ENCODE measurements at places on chromosomes 12 and 14.
A peak's percentile ranks its signal among the peaks of the same experiment; 100 is the strongest.

DNA sequence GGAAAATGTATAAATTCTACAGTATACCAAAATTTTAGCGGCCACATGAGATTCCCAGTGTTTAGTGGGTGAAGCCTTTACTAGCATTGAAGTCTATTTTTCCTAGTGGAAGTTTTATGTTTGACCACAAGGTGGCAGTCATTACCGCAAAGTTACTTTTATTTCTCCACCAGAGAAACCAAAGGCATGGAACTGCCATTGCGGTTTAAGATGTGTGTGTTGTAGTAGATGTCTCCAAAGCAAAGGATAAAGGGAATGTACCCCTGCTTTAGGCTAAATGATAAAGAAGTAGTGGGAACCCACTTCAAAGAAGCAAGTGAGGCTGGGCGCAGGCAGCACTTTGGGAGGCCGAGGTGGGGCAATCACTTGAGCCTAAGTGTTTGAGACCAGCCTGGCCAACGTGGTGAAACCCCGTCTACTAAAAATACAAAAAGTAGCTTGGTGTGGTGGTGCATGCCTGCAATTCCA is 140.5 kb downstream of the PRKCH start:
- DNase-seq = peak; percentile 79

DNA sequence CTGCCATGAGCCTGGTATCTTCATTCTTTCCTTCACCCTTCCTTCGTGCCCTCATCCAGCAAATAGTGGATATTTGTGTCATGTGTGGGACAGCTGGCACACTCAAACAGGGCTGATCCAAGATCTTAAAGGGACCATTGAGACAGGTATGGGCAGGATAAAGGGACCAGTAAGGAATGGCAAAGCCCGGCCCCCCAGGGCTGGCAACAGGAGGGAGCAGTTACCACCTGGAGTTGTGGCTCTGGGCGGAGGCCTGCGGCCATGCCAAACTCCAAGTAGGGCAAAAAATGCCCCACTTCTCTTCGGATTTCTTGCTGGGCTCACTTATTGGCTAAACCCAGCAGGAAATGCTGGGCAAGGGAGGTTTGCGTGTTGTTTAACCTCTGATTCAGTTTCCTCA is 2.1 kb downstream of the OGFOD2 start:
- DNase-seq = no peak

DNA sequence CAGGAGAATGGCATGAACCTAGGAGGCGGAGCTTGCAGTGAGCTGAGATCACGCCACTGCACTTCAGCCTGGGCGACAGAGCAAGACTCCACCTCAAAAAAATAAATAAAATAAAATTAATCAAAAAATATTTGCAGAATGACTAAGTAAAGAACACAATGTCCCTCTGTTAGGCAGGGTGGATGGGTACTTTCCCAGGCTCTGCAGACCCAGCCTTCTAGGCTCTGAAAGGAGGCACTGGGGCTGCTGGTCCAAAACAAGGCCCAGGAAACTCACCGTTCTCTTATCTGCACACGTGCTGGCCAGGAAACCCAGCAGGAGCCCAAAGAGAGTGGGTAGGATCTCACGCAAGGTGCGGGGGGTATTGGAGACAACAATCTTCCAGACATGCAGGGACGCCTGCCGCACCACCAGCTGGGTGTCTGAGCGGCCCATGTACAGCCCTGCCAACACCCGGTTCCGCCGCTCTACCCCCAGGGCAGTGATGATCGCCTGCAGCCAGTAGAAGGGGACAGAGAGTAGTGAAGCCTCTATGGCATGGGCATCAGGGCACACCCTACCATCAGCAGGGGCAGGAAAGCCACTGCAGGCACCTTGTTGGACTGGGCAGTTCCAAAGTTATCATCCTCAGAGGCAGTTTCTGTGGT is 25.8 kb upstream of the RAB35 start:
- no peak for DNase-seq

GRCh38 chr14:37145395-37145794 is 27.0 kb downstream of the SLC25A21 start:
- DNase-seq = no peak

DNA sequence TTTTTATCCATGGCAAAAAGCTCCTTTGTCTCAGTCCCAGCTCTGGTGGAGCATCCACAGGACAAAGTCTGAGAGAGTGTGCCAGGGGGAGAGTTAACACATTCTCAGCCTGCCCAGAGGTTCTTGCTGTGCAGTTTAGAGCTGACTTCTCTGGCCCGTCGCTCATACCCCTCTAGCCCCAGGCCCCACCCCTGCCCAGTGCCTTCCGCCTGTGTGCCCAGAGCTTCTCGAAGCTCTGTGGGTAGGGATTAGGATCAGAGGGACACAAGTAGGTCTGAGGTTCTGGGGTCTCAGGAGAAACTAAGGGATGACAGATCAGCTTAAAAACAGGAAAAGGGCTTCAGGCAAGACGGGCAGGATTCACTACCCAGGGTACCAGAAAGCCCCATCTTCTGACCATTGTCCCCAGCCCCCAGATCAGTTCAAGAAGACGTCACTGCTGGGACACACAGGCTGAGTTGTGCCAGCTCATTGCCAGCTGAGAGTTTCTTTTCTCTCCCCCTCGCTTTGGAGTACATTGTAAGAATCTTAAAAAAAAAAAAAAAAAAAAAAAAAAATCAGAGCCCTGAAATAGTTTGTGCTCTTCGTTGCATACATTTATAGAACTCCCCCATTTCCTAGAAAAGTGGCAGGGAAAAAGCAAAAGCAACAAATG is 127.0 kb downstream of the GCH1 start:
- no peak for DNase-seq

- peak; percentile 2 for DNase-seq
These were observed 29.0 kb downstream of the SCYL2 start for GRCh38 chr12:100295764-100296555.

GRCh38 chr14:21902561-21903181 is 229.1 kb upstream of the OR4E1 start:
- DNase-seq = no peak
